CD4-positive, alpha-beta T cell treated with Interleukin-21 for 1 hour (primary cell): ENCODE measurements at places on chromosomes 4 and X.
A peak's percentile ranks its signal among the peaks of the same experiment; 100 is the strongest.

DNA sequence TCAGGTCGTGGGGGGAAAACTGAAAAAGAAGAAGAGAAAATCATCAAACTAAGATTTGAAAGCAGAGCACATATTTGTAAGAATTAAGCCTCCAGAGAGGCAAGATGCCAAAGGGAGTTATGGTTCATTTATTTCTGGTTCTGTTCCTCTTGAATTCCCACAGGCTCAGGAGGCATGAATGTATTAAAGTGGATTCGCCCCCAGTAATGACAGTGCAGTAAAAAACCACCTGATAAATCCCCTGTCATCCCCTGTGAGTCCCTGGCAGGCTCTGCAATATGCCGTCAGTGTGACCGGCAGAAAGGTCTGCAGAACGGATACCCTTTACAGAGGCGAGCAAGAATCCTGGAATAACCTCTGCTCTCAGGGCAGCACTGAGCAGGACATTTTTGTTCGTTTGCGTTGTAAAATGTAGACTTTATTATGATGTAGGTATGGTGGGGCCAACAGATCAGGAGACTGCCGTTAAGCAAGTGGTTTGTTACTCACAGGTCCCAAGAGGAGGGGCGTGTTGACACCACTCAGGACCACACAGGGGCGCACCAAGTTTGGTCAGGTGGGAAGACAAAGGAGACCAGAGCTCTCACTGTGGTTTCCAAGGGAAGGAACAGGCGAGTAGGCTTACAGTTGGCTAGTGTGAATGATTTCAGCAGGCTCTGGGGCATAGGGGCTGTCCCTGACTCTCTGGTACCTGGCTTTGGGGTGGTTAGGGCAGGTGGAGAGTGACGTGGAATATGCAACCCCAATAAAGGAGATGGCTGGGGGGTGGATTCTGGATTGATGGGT, 75.3 kb downstream of the DHRSX start:
- DNase-seq, result no peak

DNA sequence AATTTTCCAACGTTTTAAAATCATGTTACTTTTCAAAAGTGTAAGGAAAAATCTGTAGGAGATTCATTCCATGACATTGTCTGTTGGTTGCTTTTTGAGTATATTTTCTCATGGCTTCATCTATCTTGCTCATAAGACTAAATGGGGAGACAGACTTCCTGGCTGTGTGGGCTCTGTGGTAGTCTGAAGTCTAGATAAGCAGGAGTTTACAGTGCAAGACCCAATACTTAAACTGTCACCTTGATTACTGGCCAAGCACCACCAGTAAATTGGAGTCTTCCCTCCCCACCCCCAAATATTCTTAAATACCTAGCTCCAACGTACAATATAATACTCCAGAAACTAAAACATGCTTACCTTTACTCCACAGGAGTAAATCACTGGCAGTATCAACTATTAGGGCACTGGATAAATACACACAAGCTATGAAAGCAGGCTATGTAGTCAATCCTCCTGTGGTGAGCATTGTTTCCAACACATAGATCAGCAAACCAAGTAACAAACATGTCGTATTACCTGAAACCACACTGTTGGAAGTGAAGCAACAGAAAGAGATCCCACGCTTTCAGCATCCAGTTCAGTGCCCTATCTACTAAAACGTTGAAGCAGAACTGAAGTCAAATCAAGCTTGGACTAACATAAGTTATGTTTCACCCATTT, 6.2 kb downstream of the HNRNPD start:
- DNase-seq, result peak; percentile 20

GRCh38 chrX:106415276-106415895, 196.4 kb upstream of the RADX start:
- peak; percentile 1 for DNase-seq

DNA sequence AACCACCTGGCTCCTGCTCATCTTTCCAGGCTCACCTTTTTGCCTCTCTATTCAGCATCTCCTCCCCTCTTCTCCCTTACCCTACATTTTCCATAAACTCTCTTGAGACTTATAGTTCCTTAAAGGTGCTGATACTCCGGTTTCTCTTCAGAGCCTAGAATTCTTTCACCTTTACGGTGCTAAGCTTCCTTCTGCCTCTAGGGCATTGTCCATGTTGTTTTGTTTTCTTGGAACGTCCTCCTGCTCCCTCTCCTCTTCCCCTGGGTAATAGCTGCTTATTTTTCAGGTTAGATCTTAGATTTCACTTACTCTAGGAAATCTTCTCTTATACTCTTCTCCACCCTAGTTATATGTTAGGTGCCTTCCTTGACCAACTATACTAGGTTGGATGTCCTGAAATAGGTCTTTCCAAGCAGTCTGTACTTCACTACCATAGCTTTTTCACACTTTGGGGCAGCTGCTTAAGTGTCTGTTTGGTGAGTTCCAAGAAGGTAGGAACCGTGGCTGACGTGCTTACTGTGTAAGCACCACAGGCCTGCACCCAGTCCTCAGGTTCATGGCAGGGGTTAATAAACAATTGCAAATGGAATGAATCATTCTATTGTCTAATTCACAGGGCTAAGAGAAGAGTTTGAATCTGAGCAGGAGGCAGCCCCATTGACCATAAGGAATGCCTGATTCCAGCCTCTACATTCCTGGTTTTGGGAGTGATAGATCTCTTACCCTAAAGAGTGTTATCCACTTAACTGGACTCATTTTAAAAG, 227.5 kb downstream of the MGST2 start:
- DNase-seq, result no peak
